Activated naive CD4-positive, alpha-beta T cell treated with anti-CD3 and anti-CD28 coated beads for 36 hours (primary cell): ENCODE measurements at places on chromosomes 2 and 18.

GRCh38 chr2:197079832-197080555 lies 153.5 kb upstream of the PGAP1 start:
- no peak for DNase-seq
- no peak overlapping the region for H3K4me3 ChIP-seq
- H3K27me3 ChIP-seq = no peaks in the 10 kb centered on the region
- peaks cover 3% of the 10 kb centered on the region for H3K4me1 ChIP-seq
- H3K36me3 ChIP-seq = peaks cover 56% of the 10 kb centered on the region

DNA sequence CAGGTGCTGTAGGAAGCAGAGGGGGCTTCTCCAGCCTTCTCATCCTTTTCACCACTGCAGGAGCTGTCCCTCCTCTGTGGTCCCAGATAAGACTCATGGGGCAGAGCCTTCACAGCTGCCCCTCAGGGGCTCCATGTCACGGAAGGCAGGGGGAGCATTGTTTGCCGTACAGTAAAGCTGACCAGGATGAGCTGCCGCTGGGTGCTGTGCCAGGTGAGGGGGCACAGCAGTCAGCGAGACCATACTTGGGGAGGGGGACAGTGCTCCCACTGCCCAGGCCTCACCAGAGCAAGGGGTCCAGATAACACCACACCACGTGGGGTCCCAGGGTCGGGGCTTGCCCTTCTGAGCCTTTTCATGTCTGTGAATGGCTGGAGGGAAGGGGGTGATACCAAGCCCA lies 46.3 kb downstream of the PLEKHB2 start:
- no peaks in the 10 kb centered on the region for H3K27me3 ChIP-seq
- DNase-seq = no peak
- peaks cover 21% of the 10 kb centered on the region for H3K4me1 ChIP-seq
- H3K4me3 ChIP-seq = no peak overlapping the region
- H3K36me3 ChIP-seq = peaks cover 9% of the 10 kb centered on the region
- no peak overlapping the region for H3K27ac ChIP-seq

- H3K36me3 ChIP-seq = no peaks in the 10 kb centered on the region
- no peaks in the 10 kb centered on the region for H3K27me3 ChIP-seq
- no peaks in the 10 kb centered on the region for H3K4me1 ChIP-seq
- no peak overlapping the region for H3K4me3 ChIP-seq
- no peak for DNase-seq
- no peak overlapping the region for H3K27ac ChIP-seq
These were observed 218.8 kb downstream of the CYP26B1 start for GRCh38 chr2:71928734-71929481.

DNA sequence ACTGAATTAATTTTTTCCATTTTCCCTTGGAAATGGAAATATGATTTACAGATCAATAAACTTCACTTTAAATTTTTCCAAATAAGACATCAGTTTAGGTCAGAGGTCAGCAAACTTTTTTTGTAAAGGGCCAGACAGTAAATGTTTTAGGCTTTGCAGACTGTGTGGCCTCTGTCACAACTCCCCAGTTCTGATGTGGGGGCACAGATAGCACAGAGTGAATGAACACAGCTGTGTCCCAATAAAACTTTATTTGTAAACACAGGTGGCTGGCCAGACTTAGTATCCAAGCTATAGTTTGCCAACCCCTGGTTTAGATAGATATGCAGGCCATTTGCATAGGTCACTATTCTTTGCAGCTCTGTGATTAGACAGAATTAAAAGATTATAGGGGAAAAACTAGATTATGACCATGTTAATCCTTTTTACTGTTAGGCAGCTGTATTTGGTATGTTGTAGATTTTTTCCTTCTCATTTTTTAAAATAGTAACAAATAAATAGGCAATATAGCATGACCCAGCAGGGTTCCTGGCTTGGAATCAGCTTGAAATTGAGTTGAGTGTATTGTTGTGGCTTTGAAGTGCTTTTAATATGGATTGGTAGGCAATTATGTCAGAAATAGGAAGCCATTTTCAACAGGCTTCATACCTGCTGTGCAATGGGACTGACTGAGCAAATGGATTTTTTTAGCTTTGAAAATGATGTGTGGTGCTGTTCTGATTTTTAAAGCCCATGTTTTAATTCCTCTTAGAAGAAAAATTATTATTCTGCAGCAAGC lies 59.7 kb downstream of the WDSUB1 start:
- H3K4me3 ChIP-seq = no peak overlapping the region
- no peaks in the 10 kb centered on the region for H3K27me3 ChIP-seq
- H3K4me1 ChIP-seq = peaks cover 10% of the 10 kb centered on the region

DNA sequence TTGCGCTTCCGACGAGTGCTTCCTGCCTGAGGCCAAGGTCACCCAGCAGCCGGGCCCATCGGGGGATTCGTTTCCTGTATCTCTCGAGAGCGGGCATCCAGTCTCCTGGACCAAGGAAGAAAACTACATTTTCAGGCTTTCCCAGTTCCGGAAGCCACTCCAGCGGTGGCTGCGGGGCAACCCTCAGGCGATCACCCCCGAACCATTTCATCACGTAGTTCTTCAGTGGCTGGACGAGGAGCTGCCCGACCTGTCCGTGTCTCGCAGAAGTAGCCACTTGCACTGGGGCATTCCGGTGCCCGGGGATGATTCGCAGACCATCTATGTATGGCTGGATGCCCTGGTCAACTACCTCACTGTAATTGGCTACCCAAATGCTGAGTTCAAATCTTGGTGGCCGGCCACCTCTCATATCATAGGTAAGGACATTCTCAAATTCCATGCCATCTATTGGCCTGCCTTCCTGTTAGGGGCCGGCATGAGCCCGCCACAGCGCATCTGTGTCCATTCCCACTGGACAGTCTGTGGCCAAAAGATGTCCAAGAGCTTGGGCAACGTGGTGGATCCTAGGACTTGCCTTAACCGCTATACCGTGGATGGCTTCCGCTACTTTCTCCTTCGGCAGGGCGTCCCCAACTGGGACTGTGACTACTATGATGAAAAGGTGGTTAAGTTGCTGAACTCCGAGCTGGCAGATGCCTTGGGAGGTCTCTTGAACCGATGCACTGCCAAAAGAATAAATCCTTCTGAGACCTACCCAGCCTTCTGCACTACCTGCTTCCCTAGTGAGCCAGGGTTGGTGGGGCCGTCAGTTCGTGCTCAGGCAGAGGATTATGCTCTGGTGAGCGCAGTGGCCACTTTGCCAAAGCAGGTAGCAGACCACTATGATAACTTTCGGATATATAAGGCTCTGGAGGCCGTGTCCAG lies 1.0 kb downstream of the MARS2 start:
- DNase-seq = peak; percentile 43
- H3K27me3 ChIP-seq = no peaks in the 10 kb centered on the region
- peaks cover 22% of the 10 kb centered on the region for H3K36me3 ChIP-seq
- peak overlapping the region; percentile 61 for H3K27ac ChIP-seq
- peak overlapping the region; percentile 72 for H3K4me3 ChIP-seq

DNA sequence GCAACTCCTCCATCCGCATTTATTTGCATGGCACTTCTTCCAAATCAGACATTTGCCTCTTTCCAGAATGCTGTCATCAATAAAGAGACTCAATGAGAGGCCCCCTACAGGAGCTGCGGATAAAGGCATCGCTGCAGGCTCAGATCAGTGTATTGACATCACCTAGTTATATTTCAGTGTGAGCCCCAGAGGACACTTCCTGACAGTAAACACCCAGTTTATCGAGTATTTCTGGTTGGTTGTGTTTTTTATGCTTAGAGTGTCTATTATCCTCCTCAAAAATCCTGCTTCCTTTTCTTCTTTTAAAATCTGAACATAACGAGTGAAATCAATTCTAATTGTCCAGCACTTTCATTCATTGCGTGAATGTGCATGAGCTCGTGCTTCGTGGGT lies 38.8 kb downstream of the NRP2 start:
- no peak overlapping the region for H3K4me3 ChIP-seq
- H3K27me3 ChIP-seq = peaks cover 3% of the 10 kb centered on the region
- H3K36me3 ChIP-seq = no peaks in the 10 kb centered on the region
- DNase-seq = no peak
- H3K4me1 ChIP-seq = no peaks in the 10 kb centered on the region
- no peak overlapping the region for H3K27ac ChIP-seq
